Activated naive CD4-positive, alpha-beta T cell (primary cell): ENCODE measurements at places on chromosomes 5 and 9.

DNA sequence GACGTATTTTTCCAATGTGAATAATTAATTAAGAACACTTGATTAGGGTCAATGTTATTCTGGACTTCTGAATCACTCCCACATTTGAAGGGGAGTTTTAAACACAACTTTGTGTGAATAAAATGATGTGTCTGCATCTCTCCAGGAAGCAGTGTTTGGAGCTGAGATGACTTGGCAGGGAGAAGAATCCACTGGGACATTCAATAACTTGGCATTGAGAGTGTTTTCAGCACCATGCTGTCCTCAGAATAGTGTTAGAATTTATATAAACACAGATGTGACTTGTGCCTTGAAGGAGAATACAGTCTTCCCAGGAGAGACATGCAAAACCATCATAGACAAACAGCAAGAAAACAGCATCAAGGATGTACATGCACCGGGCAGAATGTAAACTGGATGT is 32.7 kb upstream of the KCNMB1 start:
- no peak for DNase-seq

- no peak for DNase-seq
Observed at GRCh38 chr5:42490831-42491230, 67.6 kb downstream of the GHR start.

DNA sequence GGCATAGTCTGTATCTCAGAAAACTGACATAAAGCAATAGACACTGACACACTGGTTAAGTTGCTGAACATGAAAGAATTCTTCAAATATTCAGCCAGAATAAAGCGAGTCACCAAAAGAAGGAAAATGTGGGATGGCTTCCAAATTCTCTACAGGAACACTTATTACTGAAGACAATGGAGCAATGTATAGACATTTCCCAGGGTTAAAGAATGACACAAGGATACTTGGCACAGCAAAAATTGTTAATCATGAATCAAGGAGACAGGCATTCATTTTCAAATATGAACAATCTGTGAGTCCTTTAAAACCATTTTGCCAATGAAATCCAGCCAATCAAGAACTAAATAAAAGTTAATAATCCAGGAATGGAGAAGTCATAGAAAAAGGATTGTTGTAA is 92.5 kb downstream of the MTX3 start:
- DNase-seq: no peak

DNA sequence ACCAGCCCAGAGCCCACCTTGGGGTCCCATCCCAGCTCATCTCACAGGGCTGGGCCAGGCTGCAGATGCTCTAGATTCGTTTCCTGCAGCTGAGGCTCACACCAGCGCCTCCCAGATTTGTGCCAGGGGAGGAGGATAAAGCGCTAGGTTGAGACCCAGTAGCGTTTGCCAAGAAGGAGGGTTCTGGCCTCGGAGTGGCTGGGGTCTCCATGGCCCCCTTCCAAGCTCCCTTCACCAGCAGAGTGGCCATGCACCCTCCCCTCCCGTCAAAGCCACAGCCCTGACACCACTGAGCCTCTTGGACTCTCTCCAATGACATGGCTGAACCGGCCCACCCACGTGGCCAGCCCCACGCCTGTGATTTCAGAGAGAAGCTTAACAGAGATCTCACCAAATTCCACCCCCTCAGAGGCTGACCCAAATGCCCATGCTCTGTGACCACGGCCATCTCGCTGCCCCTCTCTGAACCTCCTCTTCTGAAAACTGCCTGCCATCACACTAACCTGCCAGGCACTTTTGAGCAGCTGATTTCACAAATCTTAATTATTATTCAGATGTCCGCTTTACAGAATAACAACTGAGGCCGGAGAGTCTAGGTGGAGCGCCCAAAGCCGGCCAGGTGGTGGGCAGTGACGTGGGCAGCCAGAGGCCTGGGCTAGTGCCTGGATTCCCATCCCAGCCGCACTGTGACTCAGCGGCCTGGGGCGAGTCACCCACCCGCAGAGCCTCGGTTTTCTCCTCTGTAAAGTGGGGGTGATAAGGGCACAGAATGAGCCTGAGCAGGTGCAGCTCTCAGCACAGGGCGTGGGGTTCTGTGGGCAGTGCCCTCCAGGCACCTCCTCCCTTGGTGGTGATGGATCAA is 155.7 kb downstream of the C9orf50 start:
- no peak for DNase-seq

- no peak for DNase-seq
Observed at GRCh38 chr9:130209422-130209821, 37.2 kb downstream of the NCS1 start.

DNA sequence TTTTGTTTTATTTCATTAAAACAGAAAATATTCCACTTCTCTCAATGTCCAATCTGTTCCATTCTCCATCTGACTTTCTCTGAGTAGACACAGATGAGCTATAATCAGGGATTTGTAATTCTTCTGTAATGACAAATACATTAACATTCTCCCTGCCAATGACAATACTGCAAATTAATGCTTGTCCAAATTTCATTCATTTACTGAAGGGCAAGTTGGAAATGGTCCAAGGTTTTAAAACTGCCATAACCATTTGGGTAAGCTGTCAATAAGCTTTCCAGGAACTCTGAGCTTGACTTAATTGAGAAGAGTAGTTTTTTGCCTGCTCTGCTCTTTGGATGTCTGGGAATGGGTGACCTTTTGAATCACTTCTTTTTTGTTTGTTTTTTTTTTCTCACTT is 253.5 kb downstream of the DMRTA1 start:
- no peak for DNase-seq

GRCh38 chr9:36021968-36022367 is 14.7 kb upstream of the RECK start:
- no peak for DNase-seq

- no peak for DNase-seq
Observed at GRCh38 chr9:95055334-95055850, 262.1 kb downstream of the FANCC start.

DNA sequence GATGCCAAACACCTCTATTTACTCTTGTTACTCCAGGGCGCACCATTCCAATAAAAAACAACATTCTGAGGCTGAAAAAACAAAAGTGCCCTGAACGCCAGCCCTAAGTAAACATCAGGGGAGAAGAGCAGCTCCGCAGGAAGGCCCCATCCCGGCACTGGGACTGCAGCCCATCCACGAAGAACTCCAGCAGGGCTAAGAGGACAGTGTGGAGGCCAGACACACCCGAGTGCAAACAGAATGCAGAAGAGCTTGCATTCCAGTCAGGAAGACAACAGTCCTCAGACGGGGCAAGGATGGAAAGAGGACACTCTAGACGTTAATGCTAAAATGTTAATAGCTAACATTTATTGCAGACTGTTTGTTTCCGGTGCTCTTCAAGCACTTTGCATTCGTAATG is 33.0 kb downstream of the FAM240B start:
- DNase-seq: no peak

DNA sequence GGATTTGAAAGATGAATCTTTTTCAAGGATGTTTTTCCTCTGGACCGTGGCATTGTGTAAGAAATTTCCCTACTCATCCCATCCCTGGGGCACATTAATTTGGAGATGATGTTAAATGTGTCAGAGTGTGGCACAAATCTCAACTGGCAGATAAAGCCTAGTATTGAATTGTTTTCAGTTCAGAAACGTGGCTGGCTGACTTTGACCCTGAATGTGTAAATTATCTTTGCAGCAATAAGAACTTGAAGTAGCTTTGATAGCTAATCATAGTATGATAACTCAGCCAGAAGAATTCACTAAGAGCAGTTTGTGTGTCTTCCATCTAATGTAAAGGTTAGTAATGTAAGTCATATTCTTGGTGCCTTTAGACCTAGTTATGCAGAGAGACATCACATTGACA is 238.4 kb upstream of the DMRT1 start:
- no peak for DNase-seq

DNA sequence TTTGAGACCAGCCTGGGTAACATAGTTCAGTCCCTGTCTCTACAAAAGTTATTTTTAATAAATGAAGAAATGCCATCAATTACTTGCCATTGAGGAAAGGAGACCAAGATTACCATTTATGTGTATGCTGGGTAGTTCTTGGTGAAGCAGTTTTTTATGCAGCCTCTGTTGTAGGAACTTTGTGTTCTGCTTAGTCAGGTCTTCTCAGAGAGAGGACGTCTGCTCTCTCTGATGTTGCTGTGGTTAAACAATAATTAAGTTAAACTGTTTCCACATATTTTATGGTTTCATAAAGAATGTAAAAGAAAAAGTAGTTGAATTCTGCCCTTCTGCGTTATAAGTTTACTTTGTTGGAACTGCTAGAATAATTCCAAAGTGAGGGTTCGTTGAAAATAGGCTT is 210.5 kb downstream of the KDM4C start:
- no peak for DNase-seq

DNA sequence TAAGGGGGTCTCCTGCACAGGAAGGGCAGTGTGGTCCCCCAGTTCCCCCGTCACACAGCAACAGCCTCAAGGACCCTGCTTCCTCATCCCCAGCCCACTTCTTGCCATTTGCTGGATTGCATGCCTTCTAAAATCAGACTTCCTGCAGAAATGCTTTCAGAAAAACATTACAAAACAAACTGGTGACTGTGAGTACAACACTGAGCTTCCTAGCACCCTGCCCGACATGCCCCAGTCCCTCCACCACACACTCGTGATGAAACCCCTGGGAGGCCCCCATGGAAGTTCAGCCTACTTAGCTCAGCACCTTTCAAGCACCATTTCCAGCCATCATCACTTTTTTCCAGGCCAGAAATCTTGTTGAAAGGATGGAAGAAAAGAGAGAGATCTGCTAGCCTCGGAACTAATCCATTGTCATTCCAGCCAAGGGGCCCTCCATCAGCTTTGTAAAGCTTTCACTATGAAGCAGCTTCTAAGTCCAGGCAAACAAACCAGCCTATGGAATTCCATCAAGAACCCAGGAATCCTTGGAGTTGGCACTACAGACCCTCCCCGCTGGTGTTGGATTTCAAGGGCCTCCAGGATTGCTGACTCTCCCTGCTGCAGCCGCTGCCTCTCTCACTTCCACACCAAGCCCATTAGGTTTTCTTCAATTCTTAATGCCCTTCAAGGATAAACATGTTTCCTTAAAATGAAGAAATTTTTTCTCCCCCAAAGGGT is 114.6 kb downstream of the C5orf15 start:
- DNase-seq: no peak

DNA sequence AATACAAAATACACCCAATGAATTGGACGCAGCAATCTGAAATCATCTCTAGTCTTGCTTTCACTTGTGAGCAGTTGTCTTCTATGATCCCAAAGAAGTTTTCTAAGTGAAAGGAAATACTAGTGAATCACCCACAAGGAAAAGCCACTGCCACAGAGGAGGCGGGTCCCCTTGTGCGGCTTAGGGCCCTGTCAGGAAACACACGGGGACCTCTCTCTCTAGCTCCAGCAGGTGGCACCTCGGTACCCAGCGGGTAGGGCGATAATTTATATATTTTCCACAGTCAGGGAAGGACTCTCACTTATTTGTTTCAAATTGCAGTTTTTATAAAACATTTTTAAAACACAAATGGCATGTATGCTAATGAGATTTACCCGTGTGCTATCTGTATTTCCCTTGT is 417.1 kb downstream of the KDM4C start:
- DNase-seq: no peak

DNA sequence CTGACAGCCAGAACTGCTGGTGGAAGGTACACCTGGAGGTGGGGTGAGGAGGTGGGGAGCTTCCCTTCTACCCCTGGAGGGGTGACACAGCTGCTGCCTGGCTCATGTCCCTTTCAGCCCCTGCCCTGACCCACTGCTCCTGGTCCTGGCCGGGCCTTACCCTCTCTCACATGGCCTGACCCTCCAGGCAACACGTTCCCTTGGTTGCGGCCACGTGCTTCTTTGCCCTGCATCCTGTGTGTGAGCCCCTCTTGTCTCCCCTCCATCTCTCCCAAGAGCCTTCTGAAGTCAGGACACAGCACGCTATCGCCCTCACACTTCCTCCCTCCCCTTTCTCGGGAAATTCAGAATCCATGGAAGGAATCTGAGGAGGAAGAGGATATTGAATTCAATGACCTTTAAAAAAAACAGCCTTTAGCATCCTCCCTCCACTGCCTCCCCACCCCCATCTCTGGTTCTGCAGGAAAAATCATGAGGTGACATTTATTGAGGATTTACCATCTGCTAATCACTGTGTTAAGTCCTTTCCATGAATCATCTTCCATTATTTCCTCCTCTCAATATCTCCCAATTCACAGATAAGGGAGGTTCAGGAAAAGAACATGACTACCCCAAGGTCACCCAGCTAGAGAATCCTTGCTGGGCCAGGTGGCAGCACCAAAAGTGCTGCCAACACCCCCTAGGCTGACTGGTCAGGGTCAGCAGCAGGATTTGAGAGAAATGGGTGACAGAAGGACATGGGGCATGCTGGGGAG is 8.3 kb downstream of the AQP3 start:
- no peak for DNase-seq

GRCh38 chr5:111200828-111201227 is 23.4 kb upstream of the CAMK4 start:
- DNase-seq: no peak

DNA sequence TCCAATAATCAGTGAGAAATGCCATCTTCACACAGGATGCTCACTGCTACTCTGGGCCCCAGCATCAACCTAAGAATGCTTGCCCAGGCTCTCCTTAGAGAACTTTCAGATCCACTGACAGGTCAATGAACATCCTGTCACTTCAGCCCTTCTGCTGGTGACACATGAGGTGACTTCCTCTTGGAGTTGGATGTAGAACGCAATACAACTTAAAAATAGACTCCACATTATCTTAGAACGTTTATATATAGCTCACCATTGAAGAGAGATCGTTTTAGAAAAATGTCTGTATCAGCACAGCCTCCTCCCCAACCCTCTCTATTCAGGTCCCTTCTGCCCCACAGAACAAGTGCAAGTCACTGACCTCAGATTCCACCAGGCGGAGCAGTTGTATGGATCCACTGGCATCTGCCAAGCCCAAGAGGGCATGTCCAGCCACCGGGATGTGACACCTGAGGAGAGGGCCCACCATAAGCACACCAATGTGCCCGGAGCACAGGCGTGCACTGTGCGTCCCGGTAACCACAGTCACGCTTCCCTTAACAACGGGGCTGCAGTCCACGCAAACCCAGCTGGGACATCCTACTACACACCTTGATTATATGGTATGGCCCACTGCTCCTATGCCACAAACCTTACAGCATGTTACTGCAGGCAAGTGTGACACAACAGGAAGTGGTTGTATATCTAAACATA is 2.9 kb downstream of the DPH7 start:
- no peak for DNase-seq

DNA sequence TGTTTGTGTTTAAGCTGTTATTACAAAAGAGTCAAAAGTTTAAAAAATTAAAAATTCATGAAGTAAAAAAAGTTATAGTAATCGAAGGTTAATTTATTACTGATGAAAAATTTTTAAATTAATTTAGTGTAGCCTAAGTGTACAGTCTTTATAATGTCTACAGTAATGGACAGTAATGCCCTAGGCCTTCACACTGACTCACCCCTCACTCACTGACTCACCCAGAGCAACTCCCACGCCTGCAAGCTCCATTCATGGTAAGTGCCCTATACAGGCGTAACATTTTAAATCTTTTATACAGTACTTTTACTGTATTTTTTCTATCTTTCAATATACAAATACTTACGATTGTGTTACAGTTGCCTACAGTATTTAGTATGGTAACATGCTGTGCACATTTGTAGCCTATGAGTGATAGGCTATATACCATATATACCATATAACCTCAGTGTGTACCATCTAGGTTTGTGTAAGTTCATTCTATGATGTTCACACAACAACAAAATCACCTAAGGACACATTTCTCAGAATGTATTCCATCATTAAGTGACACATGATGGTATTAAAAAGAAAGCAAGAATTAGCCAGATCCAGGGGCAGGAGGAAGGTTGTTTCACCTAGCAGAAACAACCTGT is 40.1 kb downstream of the DCAF10 start:
- no peak for DNase-seq
